ENCODE measurements at places on chromosomes 12 and 14.

- no peak for DNase-seq
- H3K36me3 ChIP-seq, result no peaks in the 10 kb centered on the region
- H3K4me3 ChIP-seq, result no peak overlapping the region
Observed at GRCh38 chr14:96351986-96352385, 11.2 kb downstream of the ATG2B start.

DNA sequence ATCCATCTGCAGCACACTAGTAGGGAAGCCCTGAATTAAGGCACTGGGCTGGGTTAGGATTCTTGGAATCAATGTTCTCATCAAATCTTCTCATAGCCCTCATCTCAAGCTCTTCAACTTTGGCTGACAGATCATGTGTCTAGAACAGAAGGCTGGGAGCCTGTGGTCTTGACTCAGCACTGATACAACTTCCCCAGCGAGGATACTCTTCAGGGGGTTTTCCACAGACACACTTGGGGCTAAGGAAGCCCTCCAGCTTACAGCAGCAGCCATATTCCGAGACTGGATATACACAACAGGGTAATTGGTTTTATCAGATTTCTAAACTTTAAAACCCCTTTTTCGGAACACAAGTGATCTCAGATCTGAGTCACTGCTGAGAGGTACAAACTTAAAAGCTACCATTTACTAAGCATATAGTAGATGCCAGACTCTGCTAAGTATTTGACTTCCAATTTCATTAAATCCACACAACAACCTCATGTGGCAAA lies 3.5 kb downstream of the FMNL3 start:
- no peak overlapping the region for H3K4me3 ChIP-seq
- no peaks in the 10 kb centered on the region for H3K27me3 ChIP-seq
- peaks cover 53% of the 10 kb centered on the region for H3K4me1 ChIP-seq
- no peak overlapping the region for H3K27ac ChIP-seq
- peak; percentile 8 for DNase-seq
- H3K36me3 ChIP-seq, result no peaks in the 10 kb centered on the region

- no peaks in the 10 kb centered on the region for H3K27me3 ChIP-seq
- H3K36me3 ChIP-seq, result no peaks in the 10 kb centered on the region
- no peak overlapping the region for H3K27ac ChIP-seq
- DNase-seq, result no peak
- H3K4me1 ChIP-seq, result no peaks in the 10 kb centered on the region
- H3K4me3 ChIP-seq, result no peak overlapping the region
Observed at GRCh38 chr12:107510211-107510610, 175.4 kb upstream of the PWP1 start.

DNA sequence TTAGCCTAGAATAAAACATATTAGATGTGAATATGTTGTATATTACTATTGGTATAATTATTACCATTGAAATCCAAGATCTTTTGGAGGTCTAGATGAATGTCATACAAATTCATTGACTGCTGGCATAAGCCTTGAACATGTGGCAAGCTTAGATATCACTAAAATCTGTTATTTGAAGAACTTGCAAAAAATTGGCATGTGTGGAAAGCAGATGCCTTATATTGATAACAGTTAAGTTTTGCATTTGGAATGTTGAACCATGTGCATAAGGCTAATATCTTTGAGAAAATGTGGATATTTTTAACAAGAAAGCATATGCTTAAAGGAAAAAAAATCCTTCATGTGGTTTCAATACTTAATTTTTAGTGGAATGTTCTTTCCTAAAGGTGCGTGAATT lies 203.6 kb upstream of the PRICKLE1 start:
- no peak overlapping the region for H3K4me3 ChIP-seq
- no peaks in the 10 kb centered on the region for H3K4me1 ChIP-seq
- no peaks in the 10 kb centered on the region for H3K36me3 ChIP-seq
- H3K27me3 ChIP-seq, result no peaks in the 10 kb centered on the region
- DNase-seq, result no peak
- H3K27ac ChIP-seq, result no peak overlapping the region

DNA sequence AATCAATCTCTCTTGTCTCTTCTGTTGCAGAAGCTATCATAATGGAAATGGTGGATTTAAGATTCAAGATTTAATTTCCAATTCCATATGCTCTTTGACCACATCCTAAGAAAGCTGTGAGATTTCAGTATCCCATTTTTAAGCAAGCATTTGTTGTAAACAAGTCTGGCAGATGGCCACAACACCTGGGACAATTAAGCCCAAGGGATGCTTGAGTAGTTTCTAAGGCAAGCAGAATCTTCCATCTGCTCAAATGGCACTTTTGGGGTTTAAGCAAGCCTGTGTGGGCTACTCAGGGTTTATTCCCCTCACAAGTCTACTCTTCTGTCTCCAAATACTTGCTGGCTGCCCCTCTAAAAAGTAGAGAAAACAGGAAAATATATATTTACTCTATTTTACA lies 304.7 kb upstream of the SYT1 start:
- H3K4me3 ChIP-seq, result no peak overlapping the region
- DNase-seq, result no peak
- H3K4me1 ChIP-seq, result no peaks in the 10 kb centered on the region
- H3K27ac ChIP-seq, result no peak overlapping the region
- H3K27me3 ChIP-seq, result no peaks in the 10 kb centered on the region

- peak overlapping the region; percentile 7 for H3K4me3 ChIP-seq
- H3K4me1 ChIP-seq, result peaks cover 55% of the 10 kb centered on the region
- H3K36me3 ChIP-seq, result no peaks in the 10 kb centered on the region
- H3K27me3 ChIP-seq, result no peaks in the 10 kb centered on the region
Observed at GRCh38 chr12:12613344-12613743, 1.7 kb downstream of the CREBL2 start.

GRCh38 chr12:131716282-131716681 lies 5.4 kb downstream of the SFSWAP start:
- H3K4me1 ChIP-seq, result peaks cover 22% of the 10 kb centered on the region
- peaks cover 67% of the 10 kb centered on the region for H3K36me3 ChIP-seq
- no peaks in the 10 kb centered on the region for H3K27me3 ChIP-seq
- DNase-seq, result no peak
- no peak overlapping the region for H3K4me3 ChIP-seq

DNA sequence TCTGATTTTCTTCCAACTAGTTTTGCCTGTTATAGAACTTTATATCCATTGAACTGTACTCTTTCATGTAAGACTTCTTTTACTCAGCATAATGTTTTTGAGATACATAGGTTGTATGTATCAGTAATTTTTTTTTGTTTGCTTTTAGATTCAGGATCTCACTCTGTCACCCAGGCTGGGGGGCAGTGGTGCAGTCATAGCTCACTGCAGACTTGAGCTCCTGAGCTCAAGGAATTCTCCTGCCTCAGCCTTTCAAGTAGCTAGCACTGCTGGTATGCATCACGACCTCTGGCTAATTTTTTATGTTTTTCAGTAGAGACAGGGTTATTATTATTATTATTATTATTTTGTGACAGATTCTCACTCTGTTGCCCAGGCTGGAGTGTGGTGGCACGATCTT lies 65.0 kb upstream of the DDHD1 start:
- H3K4me1 ChIP-seq, result peaks cover 5% of the 10 kb centered on the region
- no peaks in the 10 kb centered on the region for H3K36me3 ChIP-seq
- no peak for DNase-seq
- H3K4me3 ChIP-seq, result peak overlapping the region; percentile 55
- H3K27me3 ChIP-seq, result no peaks in the 10 kb centered on the region

- H3K36me3 ChIP-seq, result peaks cover 4% of the 10 kb centered on the region
- H3K27ac ChIP-seq, result peak overlapping the region; percentile 99
- H3K4me3 ChIP-seq, result peak overlapping the region; percentile 95
Observed at GRCh38 chr12:14770496-14771461, 32.5 kb downstream of the WBP11 start.

- H3K36me3 ChIP-seq, result no peaks in the 10 kb centered on the region
- no peak overlapping the region for H3K27ac ChIP-seq
- peaks cover 86% of the 10 kb centered on the region for H3K4me1 ChIP-seq
- H3K4me3 ChIP-seq, result no peak overlapping the region
- H3K27me3 ChIP-seq, result no peaks in the 10 kb centered on the region
- no peak for DNase-seq
Observed at GRCh38 chr12:120240495-120240833, 25.1 kb downstream of the PXN start.

DNA sequence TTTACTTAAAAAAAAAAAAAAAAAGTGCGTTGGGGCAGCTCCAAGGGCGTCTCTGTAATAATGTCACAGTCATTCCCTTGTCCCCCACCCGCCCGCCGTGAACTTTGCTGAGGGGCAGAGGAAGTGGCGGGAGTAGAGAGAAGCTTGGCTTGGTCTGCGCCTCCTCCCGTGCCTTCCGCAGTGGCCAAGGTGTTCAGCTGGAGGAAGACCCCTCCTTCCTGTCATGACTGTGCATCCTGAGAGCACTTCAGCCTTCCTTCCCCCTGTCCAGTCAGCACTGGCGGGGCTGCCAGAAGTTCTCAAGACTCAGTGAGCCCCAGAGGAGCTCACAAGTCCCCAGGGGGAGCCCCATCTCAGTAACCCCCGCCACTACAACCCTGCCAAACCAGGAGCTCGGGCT lies 32.2 kb downstream of the AACS start:
- DNase-seq, result no peak
- no peaks in the 10 kb centered on the region for H3K36me3 ChIP-seq
- H3K4me3 ChIP-seq, result no peak overlapping the region
- H3K27ac ChIP-seq, result no peak overlapping the region
- no peaks in the 10 kb centered on the region for H3K27me3 ChIP-seq

DNA sequence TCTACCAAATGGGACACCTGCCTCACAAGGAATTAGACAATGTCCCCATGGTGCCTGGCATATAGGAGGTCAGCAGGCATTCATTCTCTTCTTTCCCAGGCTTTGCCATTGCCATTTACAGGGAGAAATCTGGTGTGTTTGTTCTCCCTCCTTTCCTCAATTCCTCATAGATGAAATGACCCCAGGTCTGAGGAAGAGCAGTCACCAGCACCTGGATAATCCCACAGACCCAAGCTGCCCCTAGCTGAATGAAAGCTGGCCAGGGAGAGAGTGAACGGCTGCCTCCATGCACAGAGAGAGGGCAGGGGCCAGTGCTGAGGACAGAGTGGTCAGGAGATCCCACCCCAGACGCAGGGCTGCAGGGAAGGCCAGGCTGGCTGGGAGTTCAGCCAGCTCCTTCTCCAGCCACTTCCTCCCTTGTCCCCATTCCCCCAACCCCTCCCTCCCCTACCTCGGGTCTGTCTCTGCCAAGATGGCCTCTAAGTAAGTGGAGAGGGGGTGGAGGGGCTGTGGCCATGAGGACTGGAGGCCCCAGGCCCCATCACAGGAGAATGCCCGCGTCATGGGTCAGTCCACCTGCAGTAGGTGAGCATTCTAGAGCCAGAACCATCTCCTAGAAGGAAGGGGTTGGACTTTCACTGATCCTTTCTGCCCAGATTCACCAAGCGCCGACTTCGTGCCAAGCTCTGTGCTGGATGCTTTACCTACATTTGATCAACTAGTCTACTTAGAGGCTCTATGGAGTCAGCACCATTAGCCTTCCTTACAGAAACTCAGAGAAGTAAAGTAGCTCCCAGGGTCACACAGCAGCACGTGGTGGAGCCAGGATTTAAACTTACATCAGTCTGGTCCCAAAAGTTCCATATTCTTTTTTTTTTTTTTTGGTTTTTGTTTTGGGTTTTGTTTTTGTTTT lies 2.0 kb upstream of the KRT4 start:
- no peaks in the 10 kb centered on the region for H3K27me3 ChIP-seq
- H3K4me3 ChIP-seq, result no peak overlapping the region
- H3K36me3 ChIP-seq, result no peaks in the 10 kb centered on the region
- no peak overlapping the region for H3K27ac ChIP-seq

GRCh38 chr14:52175982-52176502 lies 91.5 kb upstream of the PTGDR start:
- peak overlapping the region; percentile 66 for H3K27ac ChIP-seq
- H3K27me3 ChIP-seq, result no peaks in the 10 kb centered on the region
- H3K36me3 ChIP-seq, result no peaks in the 10 kb centered on the region
- peak; percentile 34 for DNase-seq

- peak within 1 kb of the TSS; percentile 67 for H3K4me3 ChIP-seq
- H3K36me3 ChIP-seq, result peaks cover 21% of the 10 kb centered on the region
- DNase-seq, result peak; percentile 91
- H3K4me1 ChIP-seq, result peaks cover 14% of the 10 kb centered on the region
Observed at GRCh38 chr12:131928711-131929580, at the start of gene PUS1. TSS of gene PUS1 (plus strand) at chr12:131929276. CDS start at chr12:131929723, 447 bp downstream.

GRCh38 chr14:104224506-104225277 lies 86.3 kb downstream of the KIF26A start:
- no peak overlapping the region for H3K27ac ChIP-seq
- no peaks in the 10 kb centered on the region for H3K4me1 ChIP-seq
- H3K4me3 ChIP-seq, result no peak overlapping the region
- no peak for DNase-seq
- no peaks in the 10 kb centered on the region for H3K27me3 ChIP-seq
- H3K36me3 ChIP-seq, result no peaks in the 10 kb centered on the region

Measured in CD8-positive, alpha-beta memory T cell (primary cell).